AML-193 (cell line): ENCODE measurements at places on chromosomes 5 and 9.

DNA sequence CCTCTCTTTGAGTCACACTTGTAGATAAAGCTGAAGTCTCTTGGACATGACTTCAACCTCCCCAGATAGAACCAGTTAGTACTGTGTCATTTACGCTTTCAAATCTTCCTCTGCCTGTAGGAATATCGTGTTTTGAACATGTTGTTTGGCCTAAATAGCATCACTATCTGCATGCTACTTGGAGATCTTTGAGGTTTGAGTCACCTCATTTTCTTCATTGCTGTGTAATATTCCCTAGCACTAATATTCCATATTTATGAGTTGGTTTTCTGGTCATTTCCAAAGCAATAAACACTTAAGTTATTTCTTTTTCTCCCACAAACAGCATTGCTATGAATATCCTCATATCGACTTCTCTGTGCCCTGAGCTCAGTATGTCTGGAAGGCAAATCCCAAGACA lies 100.3 kb downstream of the ROR2 start:
- no peak for DNase-seq

DNA sequence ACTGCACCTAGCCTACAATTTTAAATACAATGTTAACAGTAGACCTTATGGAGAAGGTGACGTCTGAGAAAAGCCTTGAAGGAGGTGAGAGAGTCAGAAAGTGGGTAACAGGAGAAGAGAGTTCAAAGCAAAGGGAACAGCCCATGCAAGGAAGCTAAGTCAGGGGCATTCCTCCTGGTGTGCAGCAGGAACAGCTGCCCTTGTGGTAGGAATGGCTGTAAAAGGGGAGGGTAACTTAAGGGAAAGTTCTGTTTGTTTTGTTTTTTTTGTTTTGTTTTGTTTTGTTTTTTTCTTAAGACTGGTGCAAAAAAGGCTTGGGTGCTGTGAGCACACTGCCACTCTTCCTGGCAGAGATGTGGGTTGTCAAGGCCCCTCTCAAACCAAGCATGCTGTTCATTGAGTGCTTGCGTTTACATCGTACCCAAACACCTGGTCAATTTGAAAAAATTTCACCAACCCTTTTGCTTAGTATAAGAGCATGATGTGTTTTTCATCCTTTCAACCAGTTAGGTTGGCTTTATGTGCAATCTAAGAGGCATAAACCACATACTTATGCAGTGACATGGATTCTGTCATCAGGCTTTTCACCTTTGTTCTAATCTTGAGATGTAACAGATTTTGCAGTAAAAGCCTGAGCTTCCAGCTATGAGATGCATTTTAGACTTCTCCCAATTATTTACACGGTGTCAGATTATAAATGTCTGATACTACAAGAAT lies 279.7 kb downstream of the GLIS3 start:
- no peak for DNase-seq

- DNase-seq: no peak
Measured at GRCh38 chr5:143159031-143159430, 244.5 kb downstream of the NR3C1 start.

GRCh38 chr5:100827481-100827889 lies 75.6 kb downstream of the ST8SIA4 start:
- no peak for DNase-seq

- DNase-seq: no peak
Measured at GRCh38 chr9:124164811-124165210, 92.9 kb upstream of the NEK6 start.

DNA sequence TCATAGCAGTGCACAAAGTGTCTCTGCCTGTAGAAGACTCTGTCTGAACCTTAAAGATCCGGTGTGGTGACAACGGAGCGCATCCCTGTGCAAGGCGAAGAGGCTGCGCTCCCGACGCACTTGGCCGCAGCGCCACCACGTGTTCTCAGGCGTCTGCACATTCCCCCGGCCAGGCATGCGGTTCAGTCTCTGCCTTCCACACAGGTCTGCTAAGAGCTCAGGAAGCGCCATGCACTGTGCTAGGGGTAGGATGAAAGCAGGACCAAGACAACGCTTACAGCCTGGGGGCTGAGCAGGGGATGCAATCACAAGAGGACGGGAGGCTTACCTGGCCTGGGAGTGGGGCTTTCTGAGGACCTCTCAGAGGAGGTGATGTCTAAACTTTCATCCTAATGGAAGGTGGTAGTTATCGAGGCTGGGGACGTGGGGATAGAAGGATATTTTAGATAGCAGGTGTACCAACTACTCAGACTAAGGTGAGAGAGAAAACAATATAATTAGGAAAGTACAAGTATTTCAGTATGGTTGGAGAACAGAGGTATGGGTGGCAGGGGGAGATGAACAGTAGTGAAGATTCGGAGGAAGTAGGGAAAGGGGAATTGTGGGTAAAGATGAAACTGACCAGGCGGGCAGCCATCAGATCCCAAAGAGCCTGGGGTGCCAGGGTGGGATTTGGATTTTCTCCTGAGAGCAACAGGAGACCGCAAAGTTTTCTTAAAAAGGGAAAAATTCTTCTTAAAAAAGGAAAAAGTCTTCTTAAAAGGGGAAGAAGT lies 13.3 kb downstream of the CAPSL start:
- peak; percentile 69 for DNase-seq

DNA sequence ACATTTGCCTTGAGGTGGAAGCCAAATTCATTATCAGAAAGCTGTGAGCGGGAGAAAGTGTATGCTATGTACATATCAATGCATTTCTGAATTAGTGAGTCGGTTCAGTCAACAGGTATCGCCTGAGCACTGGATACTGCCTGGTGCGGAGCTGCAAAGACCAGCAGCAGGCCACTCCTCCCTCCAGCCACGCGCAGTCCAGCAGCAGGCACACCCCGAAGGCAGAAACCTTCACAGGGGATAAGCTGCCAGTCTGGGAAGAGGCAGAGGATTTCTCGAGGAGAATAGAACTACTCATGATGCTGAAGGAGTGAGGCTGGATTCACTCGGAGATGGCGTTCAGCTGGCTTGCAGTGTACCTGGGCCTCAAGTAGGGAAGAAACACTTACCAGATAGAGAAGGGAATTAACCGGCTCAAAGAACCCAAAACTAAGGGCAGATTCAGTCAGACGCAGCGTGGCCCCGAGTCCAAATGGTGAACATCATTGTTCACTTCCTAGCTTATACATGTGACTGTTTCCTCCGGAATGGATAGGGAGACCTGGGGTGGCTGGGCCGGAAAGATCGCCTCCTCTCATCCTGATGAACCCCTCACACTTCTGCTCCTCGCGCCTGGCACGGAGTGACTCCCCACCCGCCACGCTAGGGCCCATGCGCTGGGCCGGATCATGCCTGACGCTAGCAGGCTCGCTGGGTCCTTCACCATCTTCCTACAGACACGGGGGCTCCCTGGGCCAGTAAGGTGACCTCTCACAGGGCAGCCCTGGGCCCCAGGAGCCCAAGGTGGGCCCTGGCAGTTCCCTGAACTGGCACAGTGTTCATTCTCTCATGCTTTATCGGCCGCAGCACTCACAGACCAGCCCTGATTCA lies 78.1 kb upstream of the SPATA31C2 start:
- no peak for DNase-seq

GRCh38 chr5:1655496-1656270 lies 131.9 kb upstream of the LPCAT1 start:
- DNase-seq: no peak

GRCh38 chr5:36690041-36690961 lies 83.9 kb downstream of the SLC1A3 start:
- DNase-seq: peak; percentile 76

DNA sequence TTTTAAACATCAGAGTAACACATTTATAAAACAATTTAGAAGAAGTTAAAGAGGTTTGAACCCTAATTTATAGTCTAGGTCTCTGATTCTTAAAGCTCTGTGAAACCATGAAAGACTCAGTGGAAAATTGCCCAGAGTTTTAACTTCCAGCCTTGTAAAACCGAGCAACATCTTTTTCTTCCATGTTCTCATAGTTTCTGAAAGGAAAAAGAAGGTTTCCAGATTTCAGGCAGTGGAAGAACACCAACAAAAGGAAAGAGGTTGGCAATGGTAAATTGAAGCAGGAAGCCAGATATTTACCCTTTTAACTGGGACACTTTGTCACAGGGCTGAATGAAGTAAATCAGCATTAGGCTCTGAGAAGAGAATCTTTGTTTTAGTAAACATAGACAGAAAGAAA lies 1999.3 kb downstream of the MAT2B start:
- DNase-seq: no peak

DNA sequence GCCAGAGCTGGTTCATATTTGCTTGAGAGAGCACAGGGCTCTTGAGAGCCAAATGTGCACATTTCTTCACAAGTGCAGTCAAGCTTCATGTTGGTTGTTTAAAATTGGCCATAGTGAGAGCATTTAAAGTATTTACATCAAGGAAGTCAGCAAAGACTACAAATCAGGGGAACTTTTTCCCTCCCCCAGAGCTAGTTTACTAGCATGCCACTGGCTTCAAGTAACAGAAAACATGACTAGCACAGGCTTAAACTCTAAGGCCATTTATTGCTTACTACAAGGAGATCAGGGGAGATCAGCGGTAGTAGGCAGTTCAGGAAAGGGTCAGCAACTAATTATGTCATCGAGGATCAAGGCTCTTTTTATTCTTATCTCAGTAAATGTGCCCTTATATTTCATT lies 11.0 kb upstream of the CCDC171 start:
- DNase-seq: no peak

DNA sequence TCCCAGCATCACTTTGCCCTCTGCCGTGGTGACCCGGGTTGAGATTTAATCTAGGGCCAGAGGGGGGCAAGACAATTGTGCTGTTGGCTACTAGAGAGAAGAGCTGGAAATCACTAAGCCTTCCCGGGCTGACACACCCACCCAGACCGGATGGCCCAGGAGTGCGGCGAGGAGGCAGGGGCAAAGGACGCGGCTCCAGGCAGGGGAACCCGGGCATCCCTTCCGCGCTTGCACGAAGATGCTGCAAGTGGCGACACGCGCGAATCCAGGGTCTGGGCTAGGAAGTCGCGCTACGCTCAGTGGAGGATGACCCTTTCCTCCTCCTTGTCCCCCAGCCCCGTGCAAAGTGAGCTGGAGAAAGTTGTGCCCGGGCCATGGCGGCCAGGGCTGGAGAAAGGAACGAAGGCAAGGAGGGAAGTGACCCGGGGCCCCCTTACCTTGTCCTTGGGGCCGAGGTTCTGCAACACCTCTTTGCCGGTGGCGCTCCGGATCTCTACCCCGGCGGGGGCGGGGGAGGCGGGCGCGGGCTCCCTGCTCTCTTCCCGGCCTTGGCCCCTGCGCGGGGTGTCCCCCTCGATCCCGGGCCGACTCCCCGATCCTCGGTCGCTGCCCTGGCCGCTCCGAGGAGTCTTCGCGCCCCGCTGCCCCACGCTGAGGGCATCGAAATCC lies 693 bp downstream of the DPYSL3 start:
- DNase-seq: no peak

GRCh38 chr5:15159606-15160005 lies 288.0 kb upstream of the ANKH start:
- DNase-seq: no peak

- DNase-seq: no peak
Measured at GRCh38 chr9:131194762-131195161, 69.4 kb downstream of the NUP214 start.

DNA sequence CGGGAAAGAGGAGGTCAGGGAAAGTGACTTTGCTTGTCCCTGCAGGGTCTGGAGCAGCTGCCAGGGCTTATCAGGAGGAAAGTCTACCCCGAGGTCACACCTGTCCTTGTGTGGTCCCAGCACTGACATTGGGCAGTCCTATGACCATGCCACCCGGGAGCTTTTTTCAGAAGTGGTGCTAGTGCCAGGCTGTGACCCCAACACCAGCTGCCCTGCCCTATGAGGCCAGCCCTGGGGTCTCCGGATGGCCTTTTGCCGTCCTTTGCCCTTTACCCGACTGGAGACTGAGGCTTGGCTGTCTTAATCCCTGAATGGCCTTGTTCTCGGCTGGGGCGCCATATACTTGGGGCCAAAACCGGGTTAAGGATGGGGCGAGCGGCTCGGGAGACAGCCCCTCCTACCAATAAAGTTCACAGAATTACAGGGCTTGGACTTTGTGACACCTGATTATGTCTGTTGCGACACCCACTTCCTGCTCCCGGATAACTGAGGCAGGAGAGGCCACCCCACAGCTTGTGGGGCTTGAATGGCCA lies 22.2 kb upstream of the SLC9A3 start:
- no peak for DNase-seq

DNA sequence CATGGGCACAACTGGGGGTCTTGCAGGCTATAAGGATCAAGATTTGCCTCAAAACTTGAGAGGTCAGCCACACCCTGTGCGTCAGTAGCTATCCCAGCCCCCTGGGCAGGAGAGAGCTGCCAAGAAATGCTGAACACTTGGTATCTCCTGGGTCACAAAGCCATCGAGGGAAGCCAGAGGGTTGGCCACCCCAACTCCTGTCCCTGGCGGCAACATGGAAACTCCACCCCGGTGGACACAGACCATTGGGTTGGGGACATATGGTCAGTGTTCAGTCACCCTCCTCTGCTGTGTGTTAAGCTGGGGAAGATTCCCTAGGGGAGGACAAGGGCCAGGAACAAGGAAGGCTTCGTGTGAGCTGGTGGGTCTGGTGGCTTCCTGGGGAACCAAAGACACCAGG lies 140.6 kb downstream of the C5orf15 start:
- no peak for DNase-seq

GRCh38 chr9:79014929-79015699 lies 556.7 kb upstream of the TLE4 start:
- no peak for DNase-seq

- peak; percentile 96 for DNase-seq
Measured at GRCh38 chr9:76216161-76216649, 178.0 kb downstream of the RFK start.

DNA sequence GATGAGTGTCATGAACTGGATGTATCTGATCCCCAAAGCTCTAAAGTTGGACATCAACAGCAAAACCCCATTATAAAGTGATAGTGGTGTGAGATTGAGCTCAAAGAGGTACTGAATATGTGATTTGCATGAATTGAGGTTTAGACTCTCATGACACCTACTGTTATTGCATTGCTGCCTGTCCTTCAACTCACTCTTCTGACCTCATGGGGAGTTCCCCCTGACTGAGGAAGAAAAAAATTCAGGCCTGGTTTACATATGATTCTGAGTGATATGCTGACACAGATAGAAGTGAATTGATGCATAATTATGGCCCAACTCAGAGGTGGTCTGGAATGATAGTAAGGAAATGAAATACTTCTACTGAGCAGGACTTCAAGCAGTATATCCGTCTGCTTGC lies 76.2 kb upstream of the CHD1 start:
- DNase-seq: no peak

DNA sequence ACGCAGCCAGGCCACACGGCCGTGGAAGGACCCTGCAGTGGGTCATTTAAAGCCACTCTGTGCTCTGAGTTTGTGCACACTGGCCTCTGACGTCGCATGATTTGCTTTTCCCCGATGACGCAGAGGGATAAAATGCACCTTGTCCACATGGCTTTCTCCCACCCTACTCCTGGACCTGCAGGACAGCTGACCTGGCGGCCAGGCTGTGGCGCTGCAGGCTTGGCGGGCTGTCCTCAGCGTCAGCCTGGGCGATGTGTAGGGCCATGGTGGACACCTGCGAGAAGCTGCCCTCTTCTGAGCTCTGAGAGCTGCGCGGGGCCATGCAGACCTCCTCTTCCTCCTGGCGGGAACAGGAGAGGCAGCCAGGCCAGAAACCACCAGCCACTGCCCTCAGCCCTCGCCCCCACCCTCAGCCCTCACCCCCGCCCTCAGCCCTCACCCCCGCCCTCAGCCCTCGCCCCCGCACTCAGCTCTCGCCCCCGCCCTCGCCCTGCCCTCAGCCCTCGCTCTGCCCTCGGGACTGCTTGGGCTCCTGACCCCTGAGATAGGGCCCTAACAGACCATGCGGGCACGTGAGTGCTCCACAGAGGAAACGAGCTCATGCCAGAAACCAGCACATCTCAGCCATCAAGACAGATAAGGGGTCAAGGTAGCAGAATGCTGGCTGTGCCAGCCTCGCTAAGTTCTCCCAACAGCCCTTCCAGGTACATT lies 20.0 kb upstream of the SCGB3A1 start:
- DNase-seq: no peak
